ENCODE measurements at places on chromosomes 2 and 18.

DNA sequence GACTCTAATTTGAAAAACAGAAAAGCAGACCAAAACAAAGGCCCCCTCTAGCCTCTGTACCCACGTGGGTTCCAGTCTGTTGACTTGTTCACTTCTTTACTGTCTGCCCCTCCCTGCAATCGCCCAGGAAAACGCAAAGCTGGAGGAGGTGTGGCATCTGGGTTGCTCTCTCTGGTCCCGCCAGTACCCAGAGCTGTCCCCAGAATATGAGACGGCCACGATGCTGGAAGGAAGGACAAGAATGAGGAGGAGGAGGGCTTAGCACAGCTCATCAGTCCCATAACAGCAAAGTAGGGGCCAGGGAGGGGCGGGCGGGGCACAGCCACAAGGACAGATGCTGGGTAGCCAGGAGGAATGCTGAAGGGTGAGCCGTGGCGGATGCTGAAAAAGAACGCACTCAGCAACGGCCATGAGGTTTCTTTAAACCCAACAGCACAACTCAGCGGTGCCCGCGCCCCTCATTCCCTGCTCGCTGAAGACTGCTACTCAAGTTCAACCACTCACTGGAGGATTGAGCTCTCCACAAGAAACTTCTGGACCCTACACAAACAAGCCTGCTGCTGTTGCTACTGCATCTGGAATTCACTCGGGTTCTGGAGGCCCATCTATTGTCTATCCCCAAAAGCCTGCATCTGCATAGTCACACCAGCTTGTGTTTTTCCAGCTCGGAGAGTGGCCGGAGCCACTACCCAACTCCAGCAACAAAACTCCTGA is 187.7 kb downstream of the HDAC4 start:
- DNase-seq: no peak

DNA sequence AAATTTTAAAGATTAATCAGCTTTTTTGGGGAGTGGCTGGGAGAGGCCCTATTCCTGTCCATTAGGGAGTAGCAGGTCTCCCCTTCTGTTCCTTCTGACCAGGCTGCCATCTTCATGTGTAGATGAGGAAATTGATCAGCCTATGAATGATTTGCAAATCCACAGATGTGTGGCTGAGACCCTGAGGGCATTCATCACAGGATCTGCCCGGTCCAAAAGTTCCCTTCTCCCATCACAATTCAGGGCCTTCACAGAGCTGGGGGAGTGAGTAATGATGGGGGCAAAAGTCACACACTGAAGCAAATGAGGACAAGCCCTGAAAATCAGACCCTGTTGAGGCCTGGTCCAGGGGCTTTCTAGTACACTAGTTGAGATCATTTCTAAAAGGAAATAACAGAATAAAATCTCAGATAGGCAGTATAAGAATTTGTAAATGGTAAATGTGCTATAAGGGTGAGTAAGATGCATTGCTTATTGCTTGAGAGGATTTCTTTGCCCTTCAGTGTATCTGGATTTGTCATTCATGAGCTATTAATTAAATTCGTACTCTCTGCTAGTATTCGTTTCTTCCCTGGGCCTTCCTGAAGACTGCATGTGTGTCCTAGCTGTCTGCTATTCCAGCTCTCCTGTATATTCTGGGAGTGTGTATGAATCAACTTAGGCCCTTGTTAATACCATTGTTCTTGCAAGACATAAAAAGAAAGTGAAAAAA is 53.2 kb downstream of the SETBP1 start:
- no peak for DNase-seq

GRCh38 chr2:138177693-138178092 is 213.4 kb downstream of the HNMT start:
- DNase-seq: no peak

- no peak for DNase-seq
Measured at GRCh38 chr18:57267368-57267925, 84.9 kb upstream of the ST8SIA3 start.

- no peak for DNase-seq
Measured at GRCh38 chr18:60893355-60894097, 439.7 kb upstream of the CDH20 start.

- no peak for DNase-seq
Measured at GRCh38 chr2:60092781-60093180, 460.7 kb downstream of the BCL11A start.

GRCh38 chr2:41791523-41791922 is 256.3 kb upstream of the PKDCC start:
- no peak for DNase-seq

DNA sequence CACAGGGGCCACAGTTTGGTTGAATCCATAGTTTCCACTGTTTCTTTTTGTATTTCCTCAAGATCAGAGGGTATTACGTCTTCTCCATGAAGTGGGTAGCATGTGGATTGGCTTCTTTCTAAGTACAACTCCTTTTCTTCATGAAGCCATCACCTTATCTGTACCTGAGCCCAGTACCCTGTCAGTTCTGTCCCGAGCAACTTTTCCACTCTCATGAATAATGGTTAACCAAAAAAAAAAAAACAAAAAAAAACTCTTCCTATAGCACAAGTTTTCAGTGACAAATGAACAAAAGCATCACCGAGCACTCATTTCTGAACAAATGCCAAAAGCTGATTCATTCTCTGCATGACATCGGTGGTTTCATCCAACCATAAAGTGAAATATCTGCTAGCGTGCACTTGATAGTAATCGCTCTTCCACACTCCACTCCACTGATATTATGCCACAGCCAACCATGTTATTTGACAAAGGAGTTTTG is 53.0 kb upstream of the CCDC150 start:
- DNase-seq: no peak

DNA sequence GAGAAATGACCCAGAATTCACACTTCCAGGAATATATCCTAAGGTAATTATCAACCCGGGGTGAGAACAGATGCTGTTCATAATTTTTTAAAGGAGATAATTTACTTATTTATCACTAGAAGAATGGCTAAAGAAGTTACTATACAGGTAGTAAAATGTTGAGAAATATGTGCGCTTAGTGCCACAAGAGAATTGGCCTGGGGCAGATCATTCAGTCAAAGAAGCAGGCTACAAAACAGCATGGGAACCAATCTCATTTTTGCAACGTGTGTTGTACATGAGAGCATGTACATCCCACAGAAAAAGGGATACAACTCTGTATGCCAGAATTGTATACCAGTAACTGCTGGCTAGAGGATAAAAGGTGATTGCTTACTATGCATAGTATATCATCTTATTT is 75.2 kb downstream of the VIT start:
- no peak for DNase-seq

DNA sequence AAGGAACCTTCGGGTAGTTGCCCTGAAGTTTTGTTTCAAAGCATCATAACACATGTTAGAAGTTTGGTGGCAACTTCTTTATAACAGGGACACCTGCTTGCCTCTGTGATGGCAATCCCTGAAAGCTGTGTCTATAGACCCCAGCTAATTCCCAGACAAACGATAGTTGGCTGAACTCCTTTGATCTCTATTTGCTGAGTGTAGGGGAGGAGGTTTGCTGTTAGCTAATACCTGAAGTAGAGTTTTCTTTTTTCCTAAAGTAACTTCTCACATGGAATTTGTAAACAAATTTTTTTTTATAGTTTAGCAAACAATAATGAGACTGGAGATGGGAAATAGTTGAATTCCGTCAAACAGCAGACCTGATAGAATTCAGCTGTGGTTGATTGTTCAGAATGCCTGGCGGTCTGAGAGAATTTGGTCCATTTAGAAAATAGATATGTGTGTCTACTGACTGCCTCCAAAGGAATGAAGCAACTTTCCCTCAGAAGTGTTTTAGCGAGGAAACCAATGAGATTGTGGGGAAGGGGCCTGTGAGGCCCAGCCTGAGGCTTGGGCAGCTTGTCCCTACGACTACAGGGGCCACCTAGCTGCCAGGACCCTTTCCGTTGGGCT is 123.5 kb upstream of the EPAS1 start:
- no peak for DNase-seq
